ENCODE measurements at places on chromosomes 7 and 10. TPM values are rescaled to one million over a fixed set of nuclear protein-coding genes. Genes with fewer than 3 reads are reported as not detected.

DRGX gene
- total RNA-seq, result not detected

BTBD16 gene
- total RNA-seq, result 0.41 TPM

FAM180A gene
- not detected for total RNA-seq

IFIT1B gene
- total RNA-seq, result not detected

ACTL6B gene
- total RNA-seq, result not detected

MYO1G gene
- total RNA-seq, result 0.07 TPM

PRR15 gene
- 2.3 TPM for total RNA-seq

GHRHR gene
- total RNA-seq, result 0.29 TPM

CPA4 gene
- total RNA-seq, result 6.8 TPM

SH2D4B gene
- not detected for total RNA-seq

WASL gene
- 23.6 TPM for total RNA-seq

Measured in A549 treated with RU486 at 1 μM for 4 hours (cell line).